Muscle of leg (tissue), 16 donors: ENCODE measurements at places on chromosomes 7 and 10. TPM values are rescaled to one million over a fixed set of nuclear protein-coding genes. Genes with fewer than 3 reads are reported as not detected.

The PIP gene
- not detected for total RNA-seq

GRCh38 chr7:44112231-44112996 lies 8.3 kb downstream of the AEBP1 start:
- peaks cover 86% of the 10 kb centered on the region for H3K36me3 ChIP-seq
- no peak overlapping the region for H3K27ac ChIP-seq
- H3K4me1 ChIP-seq, result peaks cover 58% of the 10 kb centered on the region
- H3K27me3 ChIP-seq, result no peaks in the 10 kb centered on the region
- no peak for DNase-seq
- no peak overlapping the region for H3K4me3 ChIP-seq

The ZNF33A gene
- total RNA-seq, result 21.7 TPM

DNA sequence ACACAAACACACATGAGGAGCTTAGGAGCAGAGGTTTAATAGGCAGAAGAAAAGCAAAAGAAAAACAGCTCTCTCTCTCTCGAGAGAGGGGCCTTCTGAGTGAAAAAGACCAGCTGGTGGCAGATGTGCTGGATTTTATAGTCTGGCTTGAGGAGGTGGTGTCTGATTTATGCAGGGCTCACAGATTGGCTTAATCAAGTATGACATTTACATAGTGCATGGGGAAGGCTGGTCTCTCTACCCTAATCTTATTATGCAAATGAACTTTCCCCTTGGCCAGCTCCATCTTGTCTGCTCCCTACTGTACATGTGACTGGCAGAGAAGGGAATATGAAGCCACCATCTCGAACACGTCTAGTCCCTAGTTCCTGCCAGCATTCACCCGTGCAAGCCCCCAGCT lies 219.5 kb upstream of the ZNF804B start:
- peak; percentile 26 for DNase-seq
- H3K27me3 ChIP-seq, result no peaks in the 10 kb centered on the region
- no peak overlapping the region for H3K4me3 ChIP-seq
- no peak overlapping the region for H3K27ac ChIP-seq
- H3K4me1 ChIP-seq, result peaks cover 5% of the 10 kb centered on the region
- H3K36me3 ChIP-seq, result no peaks in the 10 kb centered on the region

- H3K27me3 ChIP-seq, result no peaks in the 10 kb centered on the region
- DNase-seq, result no peak
- no peaks in the 10 kb centered on the region for H3K36me3 ChIP-seq
- no peak overlapping the region for H3K27ac ChIP-seq
- no peak overlapping the region for H3K4me3 ChIP-seq
- H3K4me1 ChIP-seq, result no peaks in the 10 kb centered on the region
These were observed 399.0 kb downstream of the CCSER2 start for GRCh38 chr10:84727398-84727797.

DNA sequence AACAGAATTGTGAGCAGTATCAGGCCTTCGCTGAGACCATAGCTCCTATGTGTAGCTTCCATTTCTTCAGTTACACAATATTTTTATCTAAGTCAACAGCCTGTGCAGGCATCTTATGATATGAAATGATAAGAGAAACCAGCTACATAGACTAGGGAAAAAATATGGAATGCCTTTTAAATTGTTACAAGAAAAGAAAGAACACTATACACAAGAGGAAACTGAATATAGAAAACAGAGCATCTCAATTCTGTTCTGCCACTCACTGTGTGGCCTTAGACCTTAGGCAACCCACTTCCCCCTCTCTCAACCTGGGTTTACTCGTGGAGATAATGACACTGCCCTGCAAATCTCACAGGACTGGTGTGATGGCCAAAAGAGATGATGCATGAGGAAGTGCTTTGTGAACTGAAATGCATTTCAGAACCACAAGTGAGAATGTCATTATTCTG lies 132.9 kb downstream of the LRRN3 start:
- H3K36me3 ChIP-seq, result no peaks in the 10 kb centered on the region
- H3K27me3 ChIP-seq, result no peaks in the 10 kb centered on the region
- DNase-seq, result no peak
- no peak overlapping the region for H3K27ac ChIP-seq
- H3K4me1 ChIP-seq, result no peaks in the 10 kb centered on the region
- H3K4me3 ChIP-seq, result no peak overlapping the region

DNA sequence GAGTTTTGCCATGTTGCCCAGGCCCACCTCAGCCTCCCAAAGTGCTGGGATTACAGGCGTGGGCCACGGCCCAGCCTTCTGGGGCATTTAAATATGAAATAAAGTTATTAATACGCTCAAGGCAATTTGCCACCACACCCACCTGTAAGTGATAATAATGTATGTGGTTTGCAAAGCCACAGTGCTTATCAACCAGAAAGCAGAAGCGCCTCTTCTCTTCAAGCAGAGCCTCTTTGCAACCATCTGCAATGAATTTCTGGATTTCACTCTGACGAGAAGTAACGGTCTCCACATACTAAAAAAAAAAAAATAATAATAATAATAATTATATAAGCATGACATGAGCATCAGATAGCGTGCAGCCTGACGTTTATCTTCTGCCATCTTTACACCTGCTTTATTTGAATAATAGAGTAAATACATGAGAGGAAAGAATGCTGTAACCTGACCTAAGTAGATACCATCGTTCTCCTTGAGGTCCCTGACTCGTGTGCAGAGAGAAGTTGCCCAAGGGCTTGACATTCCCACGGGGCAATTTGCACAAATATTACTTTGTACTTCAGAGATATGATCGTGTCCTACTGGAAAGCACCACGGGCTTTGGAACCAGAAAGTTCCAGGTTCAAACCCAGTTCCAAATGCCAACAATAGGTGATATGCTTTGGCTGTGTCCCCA lies 34.0 kb downstream of the BRI3 start:
- DNase-seq, result no peak
- peaks cover 4% of the 10 kb centered on the region for H3K36me3 ChIP-seq
- H3K27ac ChIP-seq, result no peak overlapping the region
- H3K27me3 ChIP-seq, result no peaks in the 10 kb centered on the region

The GJD4 gene
- 2.0 TPM for total RNA-seq
